ENCODE measurements at places on chromosomes 7 and 10.

- no peak for DNase-seq
These were observed 40.9 kb downstream of the BMPER start for GRCh38 chr7:33946094-33946699.

DNA sequence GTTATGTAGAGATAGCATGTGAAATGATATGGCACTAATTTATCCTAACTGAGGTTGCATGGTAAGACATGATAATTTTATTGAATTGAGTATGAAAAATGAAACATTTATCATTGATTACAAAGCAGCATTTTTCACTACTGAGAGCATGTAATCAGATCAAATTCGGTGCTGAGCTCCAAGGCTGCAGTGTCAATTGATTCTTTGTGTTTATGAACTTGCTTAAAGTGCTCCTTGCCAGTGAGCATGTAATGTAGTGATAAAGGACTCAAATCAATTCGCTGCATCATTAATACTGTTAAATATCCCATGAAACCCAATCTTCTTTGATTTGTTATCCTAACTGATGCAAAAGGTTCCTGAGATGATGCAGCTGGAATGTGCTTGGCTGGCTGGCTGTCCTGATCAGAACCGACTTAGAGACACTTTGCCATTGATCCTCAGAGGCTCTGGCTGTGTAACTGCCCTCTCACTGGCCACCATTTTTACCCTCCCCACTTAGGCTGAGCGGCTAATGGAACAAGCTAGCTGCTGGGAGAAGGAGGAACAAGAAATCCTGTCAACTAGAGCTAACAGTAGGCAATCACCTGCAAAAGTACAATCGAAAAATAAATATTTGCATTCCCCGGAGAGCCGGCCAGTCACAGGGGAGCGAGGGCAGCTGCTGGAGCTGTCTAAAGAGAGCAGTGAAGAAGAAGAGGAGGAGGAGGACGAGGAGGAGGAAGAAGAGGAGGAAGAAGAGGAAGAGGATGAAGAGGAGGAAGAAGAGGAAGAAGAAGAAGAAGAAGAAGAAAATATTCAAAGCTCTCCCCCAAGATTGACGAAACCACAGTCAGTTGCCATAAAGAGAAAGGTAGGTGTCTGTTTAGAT is 89.8 kb upstream of the SAMD8 start:
- DNase-seq: peak; percentile 39

- DNase-seq: no peak
These were observed 46.8 kb downstream of the HIPK2 start for GRCh38 chr7:139730746-139731612.

GRCh38 chr10:113015201-113015600 is 65.2 kb downstream of the TCF7L2 start:
- no peak for DNase-seq

DNA sequence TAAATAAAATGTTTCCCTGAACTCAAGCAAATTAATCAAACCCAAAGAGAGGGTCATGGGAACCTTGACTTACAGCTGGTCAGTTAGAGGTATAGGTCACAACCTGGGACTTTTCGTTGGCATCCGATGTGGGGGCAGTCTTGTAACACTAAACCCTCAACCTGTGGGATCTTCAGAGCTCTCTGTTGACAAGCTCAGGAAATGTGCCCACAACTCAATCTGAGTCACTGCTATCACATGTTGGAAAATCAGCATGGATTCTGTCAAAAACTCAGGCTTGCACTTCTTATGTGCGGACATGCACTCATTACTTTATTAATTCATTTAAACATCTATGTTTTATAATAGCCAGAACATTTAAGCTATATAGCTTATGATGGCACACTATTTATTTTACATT is 424.6 kb upstream of the SORCS1 start:
- DNase-seq: no peak

GRCh38 chr10:80496555-80497172 is 41.0 kb upstream of the SH2D4B start:
- no peak for DNase-seq

DNA sequence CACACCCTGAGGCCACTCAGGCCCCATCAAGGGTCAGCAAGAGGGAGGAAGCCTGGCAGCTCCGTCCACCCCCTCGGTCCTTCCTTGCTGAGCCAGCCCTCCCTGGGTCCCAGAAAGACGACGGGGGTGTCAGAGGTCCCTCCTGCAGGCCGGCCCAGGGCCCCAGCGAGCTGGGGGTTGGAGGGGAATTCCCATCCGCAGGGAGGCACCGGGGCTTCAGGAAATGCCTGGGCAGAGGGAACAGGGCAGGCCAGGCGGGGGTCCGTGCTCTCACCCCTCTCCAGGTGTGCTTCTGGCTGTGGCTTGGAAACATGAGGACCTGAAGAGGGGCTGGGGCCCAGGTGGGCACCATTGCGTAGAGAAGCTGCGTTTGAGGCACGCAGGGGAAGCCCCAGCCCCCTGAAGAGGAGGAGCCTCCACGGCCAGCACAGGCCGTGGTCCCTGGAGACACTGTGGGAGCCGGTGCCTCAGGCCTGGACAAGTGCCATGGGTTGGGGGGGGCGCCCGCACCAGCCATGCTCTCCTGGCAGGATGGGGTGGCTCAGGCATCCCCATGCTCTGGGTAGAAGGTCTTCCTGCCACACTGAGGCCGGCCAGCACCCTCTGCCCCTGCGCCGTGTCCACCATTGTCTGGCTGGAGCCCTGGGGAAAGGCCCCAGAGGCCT is 66.7 kb downstream of the PDGFA start:
- no peak for DNase-seq

DNA sequence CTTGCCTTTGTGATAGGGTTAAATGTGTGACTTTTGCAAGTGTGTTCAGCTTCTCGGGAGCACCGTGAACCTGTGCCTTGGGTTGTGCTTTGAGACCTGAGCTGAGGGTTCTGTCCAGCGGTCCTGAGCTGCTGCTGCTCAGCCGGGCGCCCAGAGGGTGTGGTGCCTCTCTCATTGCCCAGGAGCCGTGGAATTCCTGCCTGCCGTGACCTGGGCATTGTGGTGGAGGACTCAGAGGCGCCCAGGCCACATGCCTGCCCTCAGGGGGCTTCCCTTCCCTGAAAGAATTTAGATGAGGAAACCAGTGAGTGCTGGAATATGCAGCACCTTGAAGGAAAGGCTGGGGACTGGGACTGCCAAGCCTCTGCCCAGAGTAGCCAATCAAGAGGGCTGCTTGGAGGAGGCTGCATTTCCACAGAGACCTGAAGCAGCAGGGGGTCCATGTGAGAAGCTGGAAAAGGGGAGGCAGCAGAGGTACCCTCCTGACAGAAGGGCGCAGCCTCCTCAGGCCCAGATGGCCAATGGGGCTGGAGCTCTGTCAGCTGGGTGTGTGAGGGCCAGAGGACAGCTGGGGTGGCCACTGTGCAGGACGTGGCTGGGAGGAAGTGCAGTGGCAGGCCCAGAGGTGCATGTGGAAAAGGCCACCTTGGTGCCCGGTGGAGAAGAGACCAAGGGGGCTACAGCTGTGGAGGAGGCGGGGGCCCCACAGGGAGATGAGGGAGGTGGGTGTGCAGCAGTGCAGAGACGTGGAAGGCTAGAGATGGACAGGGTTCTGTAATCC is 107.3 kb downstream of the NKX6-2 start:
- no peak for DNase-seq

DNA sequence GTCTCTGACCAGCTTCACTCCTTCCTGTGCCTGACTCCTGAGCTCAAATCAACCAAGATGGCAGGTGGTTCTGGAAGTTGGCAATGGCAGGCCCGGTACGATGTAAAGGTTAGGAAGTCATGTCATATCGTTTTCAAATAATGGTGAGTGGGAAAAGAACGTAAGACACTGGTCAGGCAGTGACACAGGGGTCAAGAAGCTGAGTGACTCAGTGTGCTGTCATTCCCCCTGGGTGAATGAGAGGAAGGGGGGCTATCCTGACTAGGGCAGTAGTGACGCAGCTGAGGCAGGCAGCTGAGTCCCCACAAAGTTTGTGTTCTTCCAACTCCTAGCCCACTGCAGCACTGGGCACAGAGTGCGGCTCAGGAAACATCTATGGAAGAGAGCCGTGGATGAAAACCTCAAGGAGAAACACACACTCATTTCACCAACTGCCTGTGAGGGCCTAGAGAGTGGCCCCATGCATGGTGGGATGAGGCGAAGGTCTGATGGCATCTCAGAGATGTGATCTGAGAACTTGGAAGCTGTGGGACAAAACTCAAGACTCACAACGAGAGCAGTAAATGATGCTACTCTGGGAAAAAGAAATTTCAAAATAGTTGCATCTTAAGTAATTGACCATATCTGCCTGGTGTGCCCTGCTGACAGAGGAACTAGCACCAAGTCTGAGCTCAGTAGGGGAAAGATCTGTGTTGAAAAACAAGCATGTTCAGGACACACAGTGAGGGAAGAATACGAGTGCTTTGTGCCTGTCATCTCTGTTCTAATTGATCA is 23.2 kb downstream of the CREB3L2 start:
- no peak for DNase-seq

GRCh38 chr7:24576171-24577025 is 3.1 kb downstream of the PALS2 start:
- DNase-seq: peak; percentile 74

DNA sequence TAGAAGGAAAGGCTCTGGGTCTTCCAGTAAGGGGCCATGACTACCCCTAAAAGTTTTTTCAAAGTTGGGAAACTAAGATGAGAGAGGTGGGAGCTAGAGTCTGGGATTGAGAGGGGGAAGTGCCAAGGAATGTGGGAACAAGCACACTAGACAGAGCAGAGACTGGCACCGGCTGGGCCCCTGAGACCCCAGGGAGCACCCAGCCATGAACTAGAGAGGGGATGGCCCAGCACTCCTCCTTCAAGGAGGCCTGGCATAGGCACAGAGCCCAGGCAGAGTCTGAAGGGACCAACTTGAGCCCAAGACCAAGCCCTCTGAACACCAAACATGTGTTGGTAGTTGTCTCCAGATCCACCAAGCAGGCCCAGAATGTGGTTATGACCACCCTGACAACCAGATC is 119.0 kb downstream of the GRID1 start:
- DNase-seq: no peak

DNA sequence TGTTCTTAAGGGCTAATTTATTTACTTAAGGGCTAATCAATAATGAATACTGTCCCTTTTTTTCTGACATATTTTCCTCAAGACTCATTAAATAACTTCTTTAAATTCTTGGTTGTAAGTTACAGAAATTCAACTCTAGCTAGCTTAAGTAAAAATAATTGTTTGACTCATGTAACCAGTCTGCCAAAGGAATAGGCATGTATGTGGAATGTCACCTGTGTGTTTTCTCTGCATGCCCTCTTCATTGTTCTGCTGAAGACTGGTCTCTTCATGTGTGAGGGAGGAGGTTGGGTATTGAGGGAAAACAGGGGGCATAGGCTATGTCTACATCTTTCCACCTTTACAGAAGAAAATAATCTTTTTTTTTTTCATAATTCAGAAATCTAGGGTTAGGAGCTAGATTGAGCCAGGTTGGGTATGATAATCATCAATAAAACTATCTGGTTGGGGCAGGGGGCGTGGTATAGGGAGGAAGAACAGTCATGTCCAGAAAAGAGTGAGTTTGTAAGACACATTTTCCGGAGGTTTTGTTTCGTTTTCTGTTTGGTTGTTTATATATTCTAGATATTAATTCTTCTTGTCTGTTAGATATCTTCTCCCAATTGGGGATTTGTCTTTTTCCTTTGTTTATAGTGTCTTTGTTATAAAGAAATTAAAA is 37.9 kb downstream of the EXOC4 start:
- DNase-seq: no peak

DNA sequence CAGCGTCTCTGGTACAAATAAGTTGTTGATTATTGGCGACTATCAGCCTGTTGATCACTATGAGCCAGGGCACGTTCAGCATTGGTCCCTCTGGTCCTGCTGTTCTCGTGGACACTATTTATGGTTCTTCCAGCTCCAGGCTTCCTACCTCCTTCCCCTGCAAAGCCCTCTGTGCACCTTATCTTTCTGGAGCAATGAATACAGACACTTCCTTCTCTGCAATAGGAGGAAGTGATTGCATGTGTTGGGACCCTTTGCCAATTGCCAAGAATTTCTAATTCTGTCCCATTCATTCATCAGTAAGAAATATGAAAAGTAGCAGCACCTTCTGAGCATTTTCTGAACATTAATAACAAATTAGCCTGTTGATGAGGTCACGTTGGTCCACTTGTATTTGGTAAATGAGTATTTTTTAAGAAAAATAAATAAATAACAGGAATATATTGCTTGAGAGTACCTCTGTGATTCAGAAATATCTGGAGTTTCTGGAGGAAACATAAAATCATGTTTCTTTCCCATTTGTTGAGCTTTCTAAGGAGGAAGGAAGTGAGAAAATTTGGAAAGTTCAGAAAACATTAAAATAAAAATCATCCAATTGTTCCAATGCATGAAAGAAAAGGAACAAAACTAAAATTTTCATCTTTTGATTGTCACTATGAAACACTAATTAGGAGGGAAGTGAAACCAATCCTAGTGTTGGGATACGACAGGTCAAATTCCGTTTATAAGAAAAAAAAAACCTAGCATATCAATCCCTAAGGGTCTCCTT is 259.1 kb upstream of the KLF6 start:
- no peak for DNase-seq

DNA sequence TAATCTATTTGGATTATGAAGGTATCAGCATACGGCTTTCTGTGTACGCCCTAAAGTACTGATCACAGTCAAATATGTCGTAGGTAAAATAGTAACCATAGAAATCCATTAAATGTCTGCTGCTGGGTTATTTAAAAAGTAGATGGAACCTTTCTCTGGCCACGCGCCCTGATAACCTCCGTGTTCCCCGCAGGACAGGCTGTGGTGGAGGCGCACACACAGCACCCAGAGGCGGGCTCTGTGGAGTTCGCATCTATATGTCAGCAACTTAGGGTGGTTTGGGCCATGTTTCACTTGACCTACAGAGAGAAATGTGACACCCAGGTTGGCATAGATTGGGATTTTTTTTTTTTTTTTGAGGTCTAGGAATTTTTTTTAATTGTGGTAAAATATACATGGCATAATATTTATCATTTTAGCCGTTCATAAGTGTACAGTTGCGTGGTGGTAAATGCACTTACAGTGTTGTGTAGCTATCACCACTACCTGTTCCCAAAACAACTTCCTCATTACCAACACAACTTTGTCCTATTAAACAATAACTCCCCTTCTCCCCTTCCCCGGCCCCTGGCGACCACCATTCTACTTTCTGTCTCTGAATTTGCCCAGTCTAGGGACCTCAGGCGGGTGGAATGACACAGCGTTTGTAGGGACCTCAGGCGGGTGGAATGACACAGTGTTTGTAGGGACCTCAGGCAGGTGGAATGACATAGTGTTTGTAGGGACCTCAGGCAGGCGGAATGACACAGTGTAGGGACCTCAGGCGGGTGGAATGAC is 15.4 kb downstream of the PPP2R2D start:
- DNase-seq: no peak

DNA sequence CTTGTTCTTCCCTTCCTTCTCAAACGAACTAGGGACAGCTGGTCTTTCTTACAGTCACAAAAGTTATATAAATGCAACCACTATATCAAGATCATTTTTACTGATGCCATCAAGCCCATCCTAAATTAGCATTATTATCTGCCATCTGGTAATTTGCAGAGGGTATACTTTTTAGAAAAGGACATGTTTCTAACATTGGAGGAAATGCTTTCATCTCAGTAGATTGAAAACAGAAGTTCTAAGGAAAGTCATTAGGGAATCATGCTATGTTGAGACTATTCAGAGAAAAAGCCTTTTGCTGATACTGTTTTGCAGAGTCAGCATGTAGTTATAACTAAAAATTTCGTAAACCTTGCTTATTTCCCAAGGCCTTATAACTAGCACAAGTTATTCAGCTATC is 146.7 kb downstream of the WNT2 start:
- DNase-seq: no peak
